ENCODE measurements at places on chromosomes 1 and 21. TPM values are rescaled to one million over a fixed set of nuclear protein-coding genes. Genes with fewer than 3 reads are reported as not detected.

- DNase-seq, result peak; percentile 66
These were observed 2.2 kb downstream of the JUN start for GRCh38 chr1:58781541-58782177.

- no peak for DNase-seq
These were observed 2.6 kb downstream of the ALPL start for GRCh38 chr1:21511579-21512522.

DNA sequence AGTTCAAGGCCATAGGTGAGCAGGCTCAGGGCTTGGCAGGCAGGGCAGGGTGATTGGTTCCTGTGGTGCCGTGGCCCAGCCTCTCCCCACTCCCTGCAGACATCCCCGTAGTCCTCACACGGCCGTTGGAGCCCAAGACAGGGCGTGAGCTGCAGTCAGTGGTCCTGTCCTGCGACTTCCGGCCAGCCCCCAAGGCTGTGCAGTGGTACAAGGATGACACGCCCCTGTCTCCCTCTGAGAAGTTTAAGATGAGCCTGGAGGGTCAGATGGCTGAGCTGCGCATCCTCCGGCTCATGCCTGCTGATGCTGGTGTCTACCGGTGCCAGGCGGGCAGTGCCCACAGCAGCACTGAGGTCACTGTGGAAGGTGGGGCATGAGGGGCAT is 71.9 kb downstream of the OBSCN start:
- DNase-seq, result no peak

Gene FCGR1A
- total RNA-seq, result 3.5 TPM

Gene MROH9
- not detected for total RNA-seq

DNA sequence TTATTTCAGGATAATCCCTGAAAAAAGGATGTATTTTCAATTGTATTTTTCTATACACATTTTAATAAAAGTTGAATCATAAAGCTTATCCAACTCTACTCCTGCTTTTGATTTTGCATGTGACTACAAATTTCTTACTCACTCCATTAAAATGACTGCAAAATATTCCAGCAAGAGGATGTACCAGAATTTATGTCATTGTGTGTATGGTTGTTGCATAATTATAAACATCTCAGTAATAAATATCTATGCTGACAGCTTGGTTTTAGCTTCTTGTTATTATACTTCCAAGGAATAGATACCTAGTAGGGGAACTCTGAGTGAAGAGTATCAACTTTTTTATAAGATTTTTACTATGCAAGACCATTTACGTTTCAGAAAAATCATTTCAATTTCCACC is 463.2 kb upstream of the RUNX1 start:
- DNase-seq, result no peak

DNA sequence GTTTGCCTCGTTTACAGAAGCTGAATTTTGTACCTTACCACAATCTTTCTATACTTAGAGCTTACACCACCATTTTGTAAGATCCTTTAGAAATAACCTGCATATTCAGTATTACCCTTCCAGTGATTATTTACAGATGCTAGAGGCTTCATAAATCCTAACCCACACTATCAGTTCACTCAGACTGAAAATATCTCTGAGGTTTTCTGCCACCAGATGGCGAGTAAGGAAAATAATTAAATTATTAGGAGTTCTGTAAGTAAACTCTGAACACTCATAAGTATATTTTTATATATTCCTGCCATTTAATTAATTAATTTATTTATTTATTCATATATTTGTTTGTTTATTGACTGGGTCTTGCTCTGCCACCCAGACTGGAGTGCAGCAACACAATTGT is 1635.2 kb downstream of the PLA2G4A start:
- DNase-seq, result no peak
